ENCODE measurements at places on chromosomes 6 and 20.

DNA sequence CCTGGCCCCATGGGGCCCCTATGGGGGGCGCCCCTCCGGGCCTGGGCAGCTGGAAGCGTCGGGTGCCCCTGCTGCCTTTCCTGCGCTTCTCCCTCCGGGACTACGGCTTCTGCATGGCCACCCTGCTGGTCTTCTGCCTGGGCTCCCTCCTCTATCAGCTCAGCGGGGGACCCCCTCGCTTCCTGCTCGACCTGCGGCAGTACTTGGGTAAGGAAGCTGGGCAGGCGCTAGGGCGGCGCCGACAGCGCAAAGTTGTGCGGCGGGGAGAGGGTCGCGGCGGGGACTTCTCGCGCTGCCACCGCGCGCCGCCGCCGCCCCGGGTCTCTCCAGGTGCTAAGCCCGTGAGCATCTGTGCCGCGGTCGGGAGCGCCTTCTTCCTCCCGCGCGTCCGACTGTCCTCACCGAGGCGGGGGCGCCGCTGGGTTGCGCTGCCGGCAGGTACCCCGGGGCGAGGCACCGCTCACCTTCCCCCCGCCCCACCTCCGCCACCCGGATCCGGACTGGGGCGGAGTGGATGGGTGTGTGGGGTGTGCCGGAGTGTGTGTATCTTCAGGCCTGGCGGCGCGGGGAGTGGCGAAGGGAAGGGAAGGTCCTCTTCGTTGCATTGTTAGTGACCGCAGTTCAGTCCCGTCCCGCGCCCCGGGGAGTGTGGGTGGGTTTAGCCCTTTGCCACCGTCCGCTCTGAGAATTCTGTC, 788 bp downstream of the UST start:
- peak; percentile 61 for DNase-seq

DNA sequence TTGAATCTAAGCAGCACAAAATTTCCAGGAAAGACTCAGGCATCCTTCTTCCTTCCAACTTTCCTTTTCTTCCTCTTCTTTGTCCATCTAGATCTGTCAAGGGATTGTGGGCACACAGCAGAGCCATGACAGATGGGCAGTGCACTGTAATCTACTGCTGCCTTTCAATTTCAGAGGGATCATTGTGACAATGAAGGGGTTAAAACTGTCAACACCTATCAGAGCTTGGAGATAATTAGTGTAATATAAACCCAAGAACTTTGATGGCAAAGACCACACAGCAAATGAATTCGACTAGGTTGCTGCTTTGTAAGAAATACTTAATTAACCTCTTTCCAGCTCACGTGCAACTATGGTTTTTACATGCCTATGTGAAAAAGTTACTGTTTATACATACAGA, 55.0 kb downstream of the SAMD5 start:
- no peak for DNase-seq

- DNase-seq: no peak
Measured at GRCh38 chr6:108134213-108134970, 31.4 kb upstream of the NR2E1 start.

DNA sequence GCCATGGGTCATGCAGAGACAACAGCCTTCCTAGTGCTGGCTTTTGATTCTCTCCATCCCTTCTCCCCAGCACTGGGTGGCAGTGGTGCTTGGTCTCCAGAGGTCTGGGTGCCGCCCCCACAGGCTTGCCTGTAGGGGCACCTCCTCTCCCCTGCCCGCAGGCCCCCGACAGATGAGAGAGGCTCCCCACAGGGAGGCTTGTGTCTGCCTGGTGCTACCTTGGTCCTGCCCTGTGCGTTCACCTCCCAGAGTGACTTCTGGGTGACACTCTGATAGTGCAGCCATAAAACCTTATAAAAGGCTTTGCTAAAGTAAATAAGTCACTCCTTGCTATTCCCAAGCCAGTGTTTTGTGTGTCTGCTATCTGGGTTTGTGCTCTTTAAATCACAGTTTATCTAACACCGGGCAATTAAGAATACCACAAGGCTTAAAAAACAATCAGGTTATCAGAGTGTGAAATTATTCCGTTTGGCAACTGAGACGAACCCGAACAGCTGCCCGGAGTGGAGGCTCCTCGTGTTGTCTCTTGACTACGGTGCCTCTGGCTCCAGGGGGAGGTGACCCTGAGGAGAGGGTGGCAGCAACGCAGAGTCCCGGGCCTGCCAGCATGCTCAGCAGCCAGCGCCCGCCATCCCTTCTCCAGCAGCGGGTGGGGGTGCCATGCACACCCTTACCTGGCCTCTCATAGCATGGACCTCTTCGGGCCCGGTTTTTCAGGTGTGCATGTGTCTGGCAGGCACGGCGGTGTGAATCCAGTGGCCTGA, 5.4 kb upstream of the C20orf204 start:
- DNase-seq: no peak

DNA sequence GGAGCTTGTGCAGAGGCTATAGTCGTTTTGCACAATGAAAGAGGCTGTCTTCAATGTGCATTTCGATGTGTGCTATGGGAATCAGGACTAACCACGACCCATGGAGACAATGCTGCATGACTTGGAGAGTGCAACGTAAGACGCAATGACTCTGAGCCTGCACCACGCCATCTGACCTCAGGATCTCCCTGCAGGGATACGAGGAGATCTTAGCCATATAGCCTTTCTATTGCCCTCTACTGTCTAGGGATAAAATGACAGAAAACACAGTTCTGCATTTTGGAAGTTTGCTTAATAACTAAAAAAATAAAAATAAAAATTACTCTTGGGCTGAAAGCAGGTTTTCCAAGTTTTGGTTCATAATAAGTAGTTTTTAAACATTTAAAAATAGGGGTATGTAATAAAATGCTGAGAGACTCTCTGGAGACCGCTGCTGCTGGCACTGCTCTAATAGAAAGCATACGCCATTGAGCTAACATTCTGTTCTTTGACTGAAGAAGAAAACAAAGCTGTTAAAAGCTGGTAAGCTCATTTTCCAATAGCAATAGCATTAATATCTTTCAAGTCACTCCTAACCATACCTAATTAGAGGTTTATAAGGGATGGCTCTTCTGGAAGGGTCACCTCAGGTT, 87.2 kb downstream of the PDE7B start:
- no peak for DNase-seq

GRCh38 chr6:154510144-154510905, at the start of gene CNKSR3:
TSS of gene CNKSR3 (minus strand) at chr6:154510685. CDS start at chr6:154510114, 571 bp downstream.
- no peak for DNase-seq

GRCh38 chr20:33908336-33908735, 85.4 kb upstream of the RALY start:
- no peak for DNase-seq

GRCh38 chr6:3406891-3407809, 49.7 kb downstream of the SLC22A23 start:
- no peak for DNase-seq

DNA sequence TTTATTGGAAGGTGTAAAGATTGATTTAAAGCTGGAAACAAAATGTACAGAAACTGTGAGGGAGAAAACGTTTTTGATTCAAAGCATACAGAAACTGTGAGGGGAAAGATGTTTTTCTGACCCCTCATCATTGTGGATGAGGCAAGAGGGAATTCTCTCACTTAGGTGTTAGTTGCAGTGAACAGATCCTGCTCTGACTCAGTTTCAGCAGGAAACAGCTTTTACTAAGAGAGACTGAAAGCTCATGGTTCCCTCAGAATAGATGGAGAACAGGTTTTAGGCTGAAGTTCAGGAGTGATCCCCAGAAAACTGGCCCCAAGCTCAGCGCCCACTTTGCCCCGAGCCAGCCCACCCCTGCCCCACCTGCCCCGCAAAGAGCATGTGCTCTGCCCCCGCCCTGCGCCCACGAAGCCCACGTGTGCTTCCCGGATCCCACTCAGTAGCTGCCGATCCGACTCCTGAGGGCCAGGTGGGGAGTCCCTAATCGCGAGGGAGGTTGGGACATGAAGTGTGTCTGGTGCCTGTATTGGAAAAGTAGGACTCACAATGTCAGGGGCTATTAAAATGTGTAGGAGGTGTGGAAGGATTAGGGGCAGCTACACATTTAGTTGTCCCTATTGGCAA, 41.2 kb downstream of the DUSP22 start:
- no peak for DNase-seq

- DNase-seq: no peak
Measured at GRCh38 chr6:169145991-169146501, 107.6 kb downstream of the THBS2 start.

DNA sequence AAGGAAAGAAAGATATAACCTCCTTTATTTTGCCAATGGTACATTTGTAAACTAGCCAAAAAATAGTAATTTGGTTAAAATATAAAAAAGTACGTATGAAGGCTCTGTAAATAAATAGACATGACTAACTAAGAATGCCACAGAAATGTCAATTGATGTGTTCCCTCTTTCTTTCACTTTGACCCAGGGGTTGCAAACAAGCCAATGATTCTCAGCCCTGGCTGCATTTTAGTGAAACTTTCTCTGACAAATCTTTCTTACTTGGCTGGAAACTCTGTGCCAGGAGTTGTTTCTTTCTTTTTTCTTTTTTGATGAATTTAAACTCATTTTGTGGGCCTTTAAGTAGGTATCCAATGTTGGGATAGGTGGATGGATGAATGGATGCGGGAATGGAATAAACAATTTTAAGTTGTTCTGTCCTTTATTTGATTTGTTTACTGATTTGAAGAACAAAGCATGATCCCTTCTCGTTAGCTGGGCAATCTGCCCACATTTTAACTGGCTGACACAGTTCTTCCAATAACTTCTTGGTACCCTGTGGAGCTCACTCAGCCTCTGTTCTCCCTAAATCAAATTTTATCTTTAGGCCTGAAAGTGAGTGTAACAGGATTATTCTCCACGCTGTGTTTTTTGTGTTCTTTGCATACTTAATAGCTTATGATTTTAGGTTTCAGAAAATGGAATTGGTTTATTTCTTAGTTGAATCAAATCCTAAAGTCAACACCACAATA, 58.6 kb upstream of the GCLC start:
- DNase-seq: no peak

DNA sequence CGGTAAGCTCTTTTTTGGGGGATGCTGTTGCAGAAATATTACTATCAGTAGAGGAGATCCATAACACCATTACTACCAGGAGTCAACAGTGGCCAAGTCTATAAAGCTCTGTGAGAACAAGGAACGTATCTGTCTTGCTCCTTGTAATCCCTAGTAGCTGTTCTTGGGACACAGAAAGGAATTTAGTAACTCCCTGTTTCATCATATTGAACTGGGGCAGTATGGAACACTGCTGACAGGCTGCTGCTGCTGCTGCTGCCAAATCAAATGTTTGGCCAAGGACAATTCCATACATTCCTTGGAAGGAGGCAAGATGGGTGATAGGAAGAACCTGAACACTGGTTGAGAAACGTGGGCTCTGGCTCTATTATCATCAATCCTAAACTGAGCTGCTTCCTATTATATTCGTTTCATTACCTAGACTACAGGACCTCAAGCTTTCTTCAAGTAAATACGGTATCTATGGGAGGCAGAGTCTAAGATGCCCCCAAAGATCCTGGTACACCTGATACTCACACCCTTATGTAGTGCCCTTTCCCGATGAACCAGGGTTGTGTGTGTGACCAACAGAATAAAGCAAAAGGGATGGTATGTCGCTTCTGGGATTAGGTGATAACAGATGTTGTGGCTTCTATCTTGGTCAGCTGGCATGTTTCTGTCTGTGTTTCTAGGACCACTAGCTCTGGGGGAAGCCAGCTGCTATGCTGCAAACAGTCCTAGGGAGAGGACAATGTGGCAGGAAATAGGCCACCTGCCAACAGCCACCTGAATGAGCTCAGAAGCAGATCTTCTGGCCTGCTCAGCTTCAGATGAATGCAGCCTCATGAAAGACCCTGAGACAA, 39.5 kb downstream of the ELOVL5 start:
- no peak for DNase-seq

DNA sequence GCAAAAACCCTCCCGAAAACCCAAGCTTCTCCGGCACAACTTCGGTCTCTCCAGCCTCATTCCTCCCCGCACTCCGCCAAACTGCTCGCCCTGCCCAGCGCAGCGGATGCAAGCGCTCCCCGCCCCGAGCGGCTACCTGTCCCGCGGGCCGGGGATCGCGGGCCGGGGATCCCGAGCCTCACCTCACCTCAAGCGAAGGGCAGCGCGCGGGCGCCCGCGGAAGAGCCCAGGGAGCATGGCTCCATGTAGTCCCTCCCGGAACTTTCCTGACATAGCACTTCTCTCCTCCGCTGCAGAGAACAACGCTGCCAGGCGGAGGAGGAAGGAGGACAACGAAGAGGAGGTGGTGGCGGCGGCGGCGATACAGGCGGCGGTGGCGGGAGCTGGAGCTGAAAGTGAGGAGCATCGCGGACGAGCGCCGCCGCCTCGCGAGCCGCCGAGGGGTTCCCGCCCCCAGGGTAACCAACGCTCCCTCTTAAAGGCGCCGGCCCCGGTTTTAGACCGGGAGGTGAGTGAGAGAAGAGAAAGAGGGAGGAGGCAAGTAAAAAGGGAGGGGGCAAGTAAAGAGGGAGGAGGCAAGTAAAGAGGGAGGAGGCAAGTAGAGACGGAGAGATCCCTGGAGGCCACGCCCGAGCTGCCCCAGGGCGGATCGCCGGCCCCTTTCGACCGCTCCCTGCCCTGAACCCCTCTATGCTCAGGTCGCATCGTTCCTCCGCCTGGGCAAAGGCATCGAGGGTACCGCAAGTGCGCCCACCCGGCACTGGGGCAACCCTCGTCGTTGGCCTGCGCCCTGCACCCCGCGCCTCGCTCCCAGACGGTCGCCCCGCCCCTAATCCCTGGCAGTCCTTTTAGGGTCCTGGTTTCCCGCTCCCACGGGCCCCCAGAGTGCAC, at the start of gene GPR63:
Gene GPR63 (minus strand): TSS at position 397 of the 891 bp plus-strand sequence. CDS start 37,746 bp downstream, outside the sequence.
- peak; percentile 58 for DNase-seq

DNA sequence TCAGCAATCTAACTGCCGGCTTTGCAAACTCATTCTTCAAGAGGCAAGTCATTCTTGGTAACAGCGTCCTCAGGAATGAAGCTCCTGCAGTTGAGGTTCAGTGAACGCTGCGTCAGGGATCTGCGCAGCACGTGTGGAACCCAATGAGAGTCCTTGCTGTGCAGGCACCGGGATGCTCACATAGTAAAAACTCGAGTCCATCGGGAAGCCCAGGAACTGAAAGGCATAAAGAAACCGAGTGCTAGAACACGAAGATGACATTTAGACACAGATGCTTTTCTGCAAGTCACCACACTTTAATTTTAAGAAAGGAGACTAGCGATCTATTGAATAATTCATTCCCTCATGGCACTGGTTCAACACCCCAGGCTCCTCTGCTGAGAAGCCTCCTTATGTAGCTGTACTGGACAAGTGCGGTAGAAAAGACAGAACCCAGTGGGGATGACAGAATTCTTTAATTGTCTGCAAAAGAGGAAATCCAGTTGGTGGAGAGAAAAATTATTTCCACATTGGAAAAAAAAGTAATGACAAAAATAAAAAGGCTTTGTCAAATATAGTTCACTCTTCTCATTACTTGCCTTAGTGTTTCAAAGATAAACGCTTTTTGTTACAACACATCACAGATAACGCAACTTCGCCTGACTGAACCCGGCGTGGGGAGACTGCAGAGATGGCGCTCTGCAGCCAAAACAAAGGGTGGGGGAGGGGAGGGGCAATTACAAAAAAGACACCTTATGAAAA, 1.9 kb upstream of the AFDN start:
- no peak for DNase-seq

DNA sequence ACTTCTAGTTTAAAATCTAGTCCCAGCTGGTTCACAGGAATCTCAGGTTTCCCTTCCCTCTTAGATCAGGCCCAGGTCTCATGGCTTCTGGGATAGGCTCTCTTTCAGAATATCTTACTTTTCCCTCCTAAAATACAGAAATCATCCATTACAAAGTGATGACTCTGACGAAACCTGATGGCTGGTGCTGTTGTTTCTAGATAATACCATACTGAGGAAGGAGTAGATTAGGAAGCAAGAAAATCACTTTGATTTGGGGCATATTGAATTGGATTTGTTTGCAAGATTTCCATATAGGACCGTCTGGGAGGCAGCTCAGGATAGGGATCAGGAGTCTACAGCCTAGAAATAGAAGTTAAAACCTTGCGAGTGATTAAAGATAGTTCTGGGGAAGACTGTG, 3.6 kb downstream of the ZKSCAN3 start:
- no peak for DNase-seq

GRCh38 chr6:89662659-89663223, 24.2 kb upstream of the LYRM2 start:
- no peak for DNase-seq

Measured in activated CD4-positive, alpha-beta T cell treated with anti-CD3 and anti-CD28 coated beads, Interleukin-2, amount 50 U/mL, for 1 hour (primary cell).